SW 1271 (cell line): ENCODE measurements at places on chromosomes 12 and 14.

DNA sequence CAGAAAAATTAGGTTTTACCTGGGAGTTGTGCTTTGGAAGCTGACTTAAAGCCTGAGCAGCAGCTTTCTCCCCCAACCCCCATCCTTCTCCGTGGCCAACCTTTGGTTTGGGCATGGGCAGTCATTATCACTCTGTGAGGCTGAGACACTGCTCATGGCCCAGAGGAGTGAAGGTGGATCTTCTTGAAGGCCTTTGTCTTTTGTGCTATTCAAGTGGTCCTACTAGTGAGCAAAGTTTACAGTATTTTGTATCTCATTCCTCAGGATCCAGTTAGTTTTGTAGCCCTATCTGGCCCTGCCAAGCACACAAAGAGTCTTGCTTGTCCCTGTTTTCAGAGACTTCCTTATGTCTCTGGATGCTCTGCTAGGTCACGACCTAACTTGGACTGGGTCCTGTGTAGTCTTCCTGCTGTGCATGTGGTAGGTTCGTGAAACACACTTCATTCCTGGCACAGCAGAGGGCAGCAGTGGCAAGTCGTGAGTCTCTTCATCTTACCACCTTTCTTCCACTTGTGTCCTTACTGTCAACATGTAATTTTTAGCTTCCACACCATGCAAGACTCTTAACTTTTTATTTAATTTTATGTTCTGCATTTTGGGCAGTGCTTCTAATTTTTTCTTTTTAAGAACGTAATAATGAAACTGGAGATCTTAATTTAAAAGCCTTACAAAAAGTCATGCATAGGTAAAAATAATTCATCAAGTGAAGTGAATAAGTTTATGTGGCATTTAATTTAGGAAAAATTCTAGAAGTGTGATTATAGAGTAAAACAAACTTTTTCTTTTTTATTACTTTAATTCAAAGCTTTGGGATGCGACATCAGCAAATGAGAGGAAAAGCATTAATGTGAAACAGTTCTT lies 53.7 kb downstream of the APAF1 start:
- peak; percentile 72 for DNase-seq

DNA sequence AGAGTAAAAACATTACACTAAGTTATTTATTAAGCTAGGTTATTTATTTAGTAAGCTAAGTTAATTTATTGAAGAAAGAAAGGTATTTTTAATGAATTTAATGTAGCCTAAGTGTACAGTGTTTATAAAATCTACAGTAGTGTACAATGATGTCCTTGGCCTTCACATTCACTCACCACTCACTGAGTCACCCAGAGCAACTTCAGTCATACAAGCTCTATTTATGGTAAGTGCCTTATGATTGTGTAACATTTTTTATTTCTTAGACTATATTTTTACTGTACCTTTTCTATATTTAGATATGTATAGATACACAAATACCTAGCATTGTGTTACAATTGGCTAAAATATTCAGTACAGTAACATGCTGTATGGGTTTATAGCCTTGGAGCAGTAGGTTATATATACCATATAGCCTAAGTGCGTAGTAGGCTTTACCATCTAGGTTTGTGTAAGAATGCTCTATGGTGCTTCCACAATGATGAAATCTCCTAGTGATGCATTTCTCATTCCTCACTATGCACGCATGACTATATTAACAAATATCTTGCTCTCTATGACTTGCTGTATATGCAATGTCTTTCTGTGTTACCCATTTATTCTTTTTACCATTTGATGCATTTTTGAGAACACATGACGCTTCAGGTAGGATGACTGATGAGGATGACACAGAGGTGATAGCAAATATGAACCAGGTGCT lies 309.6 kb upstream of the ATXN7L3B start:
- no peak for DNase-seq

DNA sequence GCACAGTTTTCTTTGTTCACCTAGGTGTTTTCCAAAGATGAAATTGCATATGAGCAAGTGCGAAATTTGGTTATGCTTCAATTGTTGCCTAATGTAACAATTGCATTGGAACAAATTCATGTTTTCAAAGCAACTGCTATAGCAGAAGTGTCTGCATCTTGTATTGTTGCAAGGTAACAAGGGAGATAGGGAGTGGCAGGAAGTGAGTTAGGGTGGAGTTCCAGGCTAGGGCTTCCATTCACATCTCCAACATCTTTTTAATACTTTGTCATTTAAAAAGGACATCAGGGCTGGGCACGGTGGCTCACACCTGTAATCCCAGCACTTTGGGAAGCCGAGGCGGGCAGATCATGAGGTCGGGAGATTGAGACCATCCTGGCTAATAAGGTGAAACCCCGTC lies 312.3 kb upstream of the E2F7 start:
- no peak for DNase-seq

GRCh38 chr14:95286645-95287044 lies 33.1 kb downstream of the CLMN start:
- DNase-seq: no peak

DNA sequence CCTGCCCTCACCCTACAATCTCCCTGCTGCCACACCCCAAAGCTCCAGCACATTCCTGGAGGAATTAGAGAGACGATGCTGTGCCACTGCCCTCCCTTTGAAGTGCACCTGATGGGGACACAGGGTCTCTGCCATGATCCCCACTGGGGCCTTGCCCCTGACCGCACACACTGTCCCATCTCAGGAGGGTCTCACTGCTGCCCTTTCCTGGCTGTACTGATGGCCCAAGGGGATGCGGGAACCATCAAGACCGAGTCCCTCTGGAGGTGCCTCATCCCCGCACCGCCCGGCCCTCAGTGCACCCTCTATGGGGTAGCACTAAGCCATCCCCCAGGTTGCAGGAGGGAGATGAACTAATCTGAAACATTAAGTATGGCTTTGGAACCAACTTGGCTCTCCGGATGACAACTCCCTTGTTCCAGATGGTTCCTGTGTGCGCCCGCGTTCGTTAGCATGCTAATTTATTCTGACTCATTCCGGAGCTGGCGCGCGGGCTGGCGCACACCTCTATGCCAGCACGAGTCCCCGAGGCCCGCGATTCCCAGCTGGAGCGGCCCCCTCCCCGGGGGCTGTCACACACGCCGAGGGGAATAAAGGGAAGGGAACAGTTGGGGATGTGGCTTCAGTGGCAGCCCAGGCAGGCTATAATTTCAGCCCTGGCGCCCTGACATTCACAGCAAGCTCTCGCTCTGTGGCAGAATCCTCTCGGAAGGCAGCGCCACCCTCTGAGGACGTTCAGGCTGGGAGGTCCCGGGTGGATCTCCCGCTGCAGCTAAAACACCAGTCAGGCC lies 34.2 kb upstream of the C14orf180 start:
- no peak for DNase-seq

DNA sequence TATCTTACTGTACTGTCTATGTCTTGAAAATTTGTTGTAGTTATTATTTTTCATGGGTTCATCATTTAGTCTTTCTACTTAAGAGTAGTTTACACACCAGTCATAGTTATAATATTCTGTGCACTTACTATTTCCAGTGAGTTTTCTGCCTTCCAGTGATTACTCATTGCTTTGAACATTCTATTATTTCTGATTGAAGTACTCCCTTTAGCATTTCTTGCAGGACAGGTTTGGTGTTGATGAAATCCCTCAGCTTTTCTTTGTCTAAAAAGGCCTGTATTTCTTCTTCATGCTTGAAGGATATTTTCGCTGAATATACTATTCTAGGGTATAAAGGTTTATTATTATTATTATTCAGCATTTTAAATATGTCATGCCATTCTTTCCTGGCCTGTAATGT lies 66.8 kb downstream of the TSPAN8 start:
- no peak for DNase-seq

- no peak for DNase-seq
Measured at GRCh38 chr12:60689137-60689536, 1093.3 kb downstream of the SLC16A7 start.

GRCh38 chr14:68444449-68445168 lies 348.3 kb downstream of the ZFP36L1 start:
- DNase-seq: no peak

- DNase-seq: no peak
Measured at GRCh38 chr12:52964556-52965336, 15.8 kb downstream of the KRT18 start.

DNA sequence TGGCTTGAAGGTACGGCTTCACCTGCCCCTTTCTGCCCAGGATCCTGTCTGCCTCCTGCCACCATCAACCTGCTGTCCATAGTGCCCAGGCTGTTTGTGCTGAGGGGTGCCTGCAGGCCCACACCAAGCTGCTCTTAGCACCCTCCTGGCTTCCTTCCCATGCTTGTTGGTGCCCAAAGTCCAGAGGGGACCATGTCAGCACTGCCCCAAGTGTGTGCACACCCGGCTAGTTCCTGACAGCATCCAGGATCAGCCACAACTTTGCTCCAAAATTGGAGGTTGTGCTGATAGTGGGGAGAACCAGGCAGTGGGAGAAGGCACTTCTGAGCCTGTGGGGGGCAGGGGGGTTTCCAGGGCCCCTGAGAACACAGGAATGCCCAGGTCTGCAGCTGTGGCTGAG lies 44.5 kb upstream of the PRPF39 start:
- no peak for DNase-seq

DNA sequence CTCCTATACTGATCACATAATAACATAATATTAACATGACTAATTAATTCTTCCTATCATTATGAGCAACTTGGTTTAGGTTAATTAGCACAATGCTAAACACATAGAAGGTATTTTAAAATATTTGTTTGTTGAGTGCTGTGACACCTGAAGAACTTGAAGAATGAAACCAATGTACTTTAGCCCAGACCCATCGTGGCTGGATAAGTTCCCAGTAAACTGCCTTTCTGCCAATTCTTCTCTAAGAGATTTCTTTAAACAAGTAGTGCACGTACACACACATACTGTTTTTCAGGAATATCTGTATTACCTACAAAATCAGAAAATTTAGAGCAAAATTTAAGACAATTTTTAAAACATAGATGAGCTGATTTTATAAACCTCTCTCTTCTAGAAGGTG lies 207.4 kb upstream of the SSTR1 start:
- no peak for DNase-seq

- no peak for DNase-seq
Measured at GRCh38 chr14:76997257-76997970, 31.1 kb downstream of the IRF2BPL start.

- DNase-seq: no peak
Measured at GRCh38 chr12:15782667-15783066, 6.5 kb downstream of the EPS8 start.

GRCh38 chr12:27396216-27396815 lies 50.2 kb upstream of the SMCO2 start:
- DNase-seq: no peak

DNA sequence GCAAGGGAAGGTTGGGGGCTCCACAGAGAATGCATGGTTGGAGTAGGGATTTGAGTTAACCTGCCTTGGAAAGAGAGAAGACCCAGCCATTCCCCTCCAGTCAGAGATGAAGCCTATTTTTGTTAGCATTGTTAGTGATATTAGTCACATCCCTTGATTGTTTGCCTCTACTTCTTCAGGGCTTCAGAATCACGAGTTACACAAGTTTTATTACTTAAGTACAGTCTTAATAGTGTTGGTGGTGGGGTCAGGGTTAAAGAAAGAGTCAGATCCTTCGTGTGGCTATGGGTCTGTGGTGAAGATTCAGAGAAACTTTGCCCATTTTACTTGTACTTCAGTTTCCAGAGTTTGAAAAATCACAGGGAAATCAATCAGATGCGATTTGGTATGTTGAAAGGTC lies 363.1 kb downstream of the LRIG3 start:
- DNase-seq: no peak

DNA sequence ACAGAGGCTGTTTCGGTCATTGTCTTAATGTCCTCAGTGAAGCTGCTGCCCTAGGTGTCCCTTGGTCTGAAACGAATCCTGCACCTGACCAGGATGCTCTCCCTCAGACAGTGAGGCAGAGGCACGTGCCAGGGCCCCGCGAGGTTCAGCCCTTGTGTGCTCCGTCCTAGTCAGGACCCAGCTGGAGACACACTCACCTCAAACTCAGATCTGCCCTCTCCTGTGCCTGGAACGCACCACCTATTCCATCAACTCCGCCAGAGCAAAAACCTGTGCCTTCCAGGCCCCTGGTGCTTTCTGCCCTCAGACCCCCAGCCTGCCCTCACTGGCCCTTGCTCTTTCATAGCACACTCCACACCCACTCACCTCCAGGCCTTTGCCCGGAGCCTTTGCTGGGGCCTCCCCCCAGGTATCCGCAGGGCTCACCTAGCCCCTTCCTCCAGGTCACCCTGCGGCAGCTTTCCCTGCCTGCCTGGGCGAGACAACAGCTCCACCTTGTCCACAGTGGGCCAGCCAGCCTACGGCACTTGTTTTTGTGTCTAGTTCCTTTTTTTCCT lies 150.6 kb downstream of the BCL11B start:
- no peak for DNase-seq

GRCh38 chr12:1147821-1148220 lies 156.8 kb downstream of the ERC1 start:
- DNase-seq: no peak

DNA sequence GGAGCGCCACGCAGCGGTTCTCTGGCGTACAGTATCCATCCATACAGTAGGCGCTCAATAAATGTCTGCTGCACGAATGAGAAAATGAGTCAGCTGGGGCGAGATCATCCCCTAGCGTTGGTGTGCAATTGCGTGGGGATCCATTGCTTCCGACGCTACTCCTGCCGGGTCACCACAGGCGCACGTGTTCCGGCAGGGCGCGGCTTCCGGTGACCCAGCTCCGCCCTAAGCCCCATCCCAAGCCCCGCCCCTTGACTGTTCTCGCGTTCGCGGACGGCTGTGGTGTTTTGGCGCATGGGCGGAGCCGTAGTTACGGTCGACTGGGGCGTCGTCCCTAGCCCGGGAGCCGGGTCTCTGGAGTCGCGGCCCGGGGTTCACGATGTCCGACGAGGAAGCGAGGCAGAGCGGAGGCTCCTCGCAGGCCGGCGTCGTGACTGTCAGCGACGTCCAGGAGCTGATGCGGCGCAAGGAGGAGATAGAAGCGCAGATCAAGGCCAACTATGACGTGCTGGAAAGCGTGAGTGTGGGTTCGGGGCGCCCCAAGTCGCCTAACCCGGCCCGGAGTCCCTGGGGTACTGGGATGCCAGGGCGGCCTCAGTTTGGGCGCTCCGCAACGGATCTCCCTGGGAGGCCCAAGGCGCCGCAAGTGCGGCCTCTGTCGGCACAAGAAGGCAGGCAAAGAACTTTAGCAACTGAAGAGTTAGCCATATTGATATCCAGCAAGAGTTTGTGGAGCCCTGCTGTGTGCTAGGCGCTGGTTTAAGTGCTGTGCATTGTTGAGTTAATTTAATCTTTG lies at the start of gene PSMD9:
TSS of gene PSMD9 (plus strand) at position 313 of the 796 bp plus-strand sequence. CDS start at position 380, 67 bp downstream.
- DNase-seq: peak; percentile 95
